Glutamatergic neuron (in vitro differentiated cells): ENCODE measurements at places on chromosomes 6 and 20. TPM values are rescaled to one million over a fixed set of nuclear protein-coding genes. Genes with fewer than 3 reads are reported as not detected.
A peak's percentile ranks its signal among the peaks of the same experiment; 100 is the strongest.

- no peak overlapping the region for H3K27ac ChIP-seq
- peak overlapping the region; percentile 95 for H3K4me3 ChIP-seq
- H3K4me1 ChIP-seq: peaks cover 35% of the 10 kb centered on the region
- peaks cover 12% of the 10 kb centered on the region for H3K27me3 ChIP-seq
- DNase-seq: no peak
Observed at GRCh38 chr6:101397199-101397598, 3.7 kb downstream of the GRIK2 start.

- no peak overlapping the region for H3K4me3 ChIP-seq
- H3K4me1 ChIP-seq: peaks cover 3% of the 10 kb centered on the region
- H3K36me3 ChIP-seq: no peaks in the 10 kb centered on the region
- H3K27me3 ChIP-seq: peaks cover 2% of the 10 kb centered on the region
Observed at GRCh38 chr20:22338140-22338708, 246.1 kb downstream of the FOXA2 start.

The ZBTB22 gene
- total RNA-seq: 21.7 TPM

The THEMIS gene
- total RNA-seq: not detected

- no peaks in the 10 kb centered on the region for H3K36me3 ChIP-seq
- peaks cover 2% of the 10 kb centered on the region for H3K27me3 ChIP-seq
- DNase-seq: no peak
Observed at GRCh38 chr6:33807606-33808005, 3.8 kb upstream of the MLN start.

The RAB44 gene
- total RNA-seq: not detected

DNA sequence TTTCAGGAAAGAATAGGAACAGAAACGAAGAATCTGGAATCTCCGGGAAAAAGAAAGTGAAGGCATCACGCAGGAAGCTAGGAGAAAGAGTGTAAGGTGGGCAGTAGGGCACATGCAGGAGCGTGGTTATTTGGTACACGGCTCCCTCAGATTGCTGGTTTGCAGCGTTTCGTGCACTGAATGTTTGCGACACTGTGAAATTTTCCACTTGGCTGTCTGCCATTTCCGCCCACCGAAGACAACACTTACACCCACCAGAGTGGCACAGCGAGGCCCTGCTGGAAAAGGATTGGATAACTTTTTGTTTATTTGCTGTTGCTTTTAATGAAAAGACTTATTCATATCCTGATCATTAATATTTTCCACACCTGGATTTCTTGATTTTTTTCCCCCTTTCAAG, 248.3 kb downstream of the GMPR start:
- H3K27me3 ChIP-seq: peaks cover 2% of the 10 kb centered on the region
- H3K27ac ChIP-seq: no peak overlapping the region
- no peak overlapping the region for H3K4me3 ChIP-seq
